ENCODE measurements at places on chromosomes 12 and 14. TPM values are rescaled to one million over a fixed set of nuclear protein-coding genes. Genes with fewer than 3 reads are reported as not detected.

PLEK2 gene
- total RNA-seq = 3.6 TPM

RNU4-1 gene
- total RNA-seq = not detected

SLC25A47 gene
- total RNA-seq = 0.07 TPM

CD69 gene
- total RNA-seq = not detected

ATL1 gene
- total RNA-seq = 4.0 TPM

KRT77 gene
- total RNA-seq = not detected

BIN2 gene
- not detected for total RNA-seq

CLEC1A gene
- not detected for total RNA-seq

TRPV4 gene
- 1.4 TPM for total RNA-seq

DEPDC4 gene
- total RNA-seq = 1.1 TPM

TAS2R7 gene
- not detected for total RNA-seq

DUSP6 gene
- 68.9 TPM for total RNA-seq

DLK1 gene
- not detected for total RNA-seq

ANO2 gene
- 0.07 TPM for total RNA-seq

PGF gene
- 27.8 TPM for total RNA-seq

ABCD2 gene
- total RNA-seq = under 0.01 TPM

FGF6 gene
- total RNA-seq = not detected

KRT71 gene
- total RNA-seq = not detected

KLHL28 gene
- 11.8 TPM for total RNA-seq

TAS2R46 gene
- total RNA-seq = 4.8 TPM

RAD51B gene
- 14.7 TPM for total RNA-seq

TPH2 gene
- total RNA-seq = not detected

PMCH gene
- total RNA-seq = 0.30 TPM

HOXC4 gene
- 1.2 TPM for total RNA-seq

TMEM63C gene
- 0.17 TPM for total RNA-seq

Measured in smooth muscle cell of the pulmonary artery (primary cell).